ENCODE measurements at places on chromosomes 13 and 19.
A peak's percentile ranks its signal among the peaks of the same experiment; 100 is the strongest.

GRCh38 chr13:26497968-26498511, 59.4 kb upstream of the WASF3 start:
- DNase-seq, result no peak

DNA sequence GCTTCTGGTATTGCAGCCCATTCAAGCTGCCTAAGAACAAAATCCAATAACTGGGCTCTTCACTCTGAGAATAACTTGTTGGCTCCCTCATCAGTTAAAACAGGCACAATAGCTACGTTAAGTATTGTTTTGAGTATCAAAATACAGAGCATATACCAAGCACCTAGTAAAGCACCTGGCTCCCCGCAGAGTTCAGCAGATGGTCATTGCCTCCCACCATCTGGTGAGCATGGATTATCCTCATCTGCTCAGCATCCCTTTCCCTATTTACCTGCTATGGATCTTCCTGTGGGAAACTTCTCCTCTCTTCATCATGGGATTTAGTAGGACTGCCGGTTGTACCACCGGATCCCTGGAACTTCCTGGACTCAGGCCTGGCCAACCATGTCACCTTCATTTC, 199.2 kb upstream of the MAB21L1 start:
- no peak for DNase-seq

DNA sequence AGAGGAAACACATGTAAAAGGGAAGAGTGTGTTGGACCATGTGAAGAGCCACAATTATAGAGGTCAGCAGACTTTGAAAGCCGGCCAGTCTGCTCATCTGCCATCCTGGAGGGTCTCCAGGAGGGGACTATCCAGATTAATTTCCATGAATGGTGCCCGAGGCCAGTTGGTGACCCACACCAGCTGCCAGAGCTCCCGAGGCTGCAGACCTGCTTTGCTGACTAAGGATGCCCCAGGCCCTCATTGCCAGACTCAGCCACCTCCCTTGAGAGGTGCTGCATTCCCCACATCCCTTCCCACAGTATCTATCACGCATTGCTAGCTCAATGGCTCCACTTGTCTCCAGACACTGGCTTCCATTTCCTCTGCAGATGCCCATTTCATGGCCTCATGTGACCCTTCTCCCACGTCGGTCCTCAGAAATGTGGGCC, 110.3 kb downstream of the NALCN start:
- DNase-seq, result no peak

GRCh38 chr19:43455321-43456113, 9.9 kb downstream of the LYPD3 start:
- no peak for DNase-seq

- no peak for DNase-seq
Measured at GRCh38 chr19:1861599-1862031, 1.8 kb downstream of the KLF16 start.

DNA sequence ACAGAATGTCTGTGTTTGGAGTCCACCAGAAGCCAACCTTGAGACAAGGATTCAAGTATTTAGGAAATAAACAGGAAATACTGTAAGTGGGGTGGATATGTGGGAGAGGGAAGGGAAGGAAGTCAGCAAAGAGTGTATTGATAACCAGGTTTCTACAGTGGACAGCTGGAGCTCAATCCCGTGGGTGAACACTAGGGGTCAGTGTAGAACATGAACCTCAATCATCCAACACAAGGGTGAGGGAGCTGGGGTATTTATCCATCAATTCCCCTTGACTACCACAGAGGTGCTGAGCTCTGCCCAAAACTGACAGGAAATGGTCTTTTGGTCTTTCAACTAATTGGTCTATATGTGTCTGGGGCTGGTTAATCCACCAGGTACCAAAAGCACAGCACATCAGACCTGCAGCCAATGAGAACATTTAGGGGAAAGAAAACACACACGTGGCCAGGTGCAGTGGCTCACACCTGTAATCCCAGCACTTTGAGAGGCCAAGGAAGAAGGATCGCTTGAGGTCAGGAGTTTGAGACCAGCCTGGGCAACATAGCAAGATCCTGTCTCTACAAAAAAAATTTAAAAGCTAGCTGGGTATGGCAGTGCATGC, 5.6 kb upstream of the SYDE1 start:
- no peak for DNase-seq

DNA sequence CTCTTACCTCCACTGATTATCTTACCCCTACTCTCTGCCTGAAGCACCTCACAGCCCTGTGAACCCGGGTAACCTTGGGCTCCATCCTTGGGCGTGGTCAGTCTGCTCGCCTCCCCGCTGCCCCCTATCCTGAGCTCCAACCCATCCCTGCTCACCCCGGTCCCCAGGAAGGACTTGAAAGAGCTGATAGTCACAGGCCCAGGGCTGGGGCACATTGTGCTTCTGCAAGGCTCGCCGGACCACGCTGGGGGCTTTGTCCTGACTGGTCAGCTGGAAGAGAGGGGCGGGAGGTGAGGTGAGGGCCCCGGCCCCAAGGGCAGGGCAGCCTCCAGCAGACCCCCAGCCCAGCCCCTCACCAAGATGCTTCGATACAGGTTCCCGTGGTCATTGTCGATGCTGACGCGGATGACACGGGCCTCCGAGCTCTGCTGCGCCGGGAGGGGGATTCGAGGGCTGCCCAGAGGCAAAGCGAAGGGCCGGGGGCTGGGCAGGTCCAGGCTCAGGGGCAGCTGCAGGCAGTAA, 13.0 kb upstream of the EPOR start:
- no peak for DNase-seq

- peak; percentile 2 for DNase-seq
Measured at GRCh38 chr13:77696006-77696878, 1.2 kb upstream of the SLAIN1 start.

DNA sequence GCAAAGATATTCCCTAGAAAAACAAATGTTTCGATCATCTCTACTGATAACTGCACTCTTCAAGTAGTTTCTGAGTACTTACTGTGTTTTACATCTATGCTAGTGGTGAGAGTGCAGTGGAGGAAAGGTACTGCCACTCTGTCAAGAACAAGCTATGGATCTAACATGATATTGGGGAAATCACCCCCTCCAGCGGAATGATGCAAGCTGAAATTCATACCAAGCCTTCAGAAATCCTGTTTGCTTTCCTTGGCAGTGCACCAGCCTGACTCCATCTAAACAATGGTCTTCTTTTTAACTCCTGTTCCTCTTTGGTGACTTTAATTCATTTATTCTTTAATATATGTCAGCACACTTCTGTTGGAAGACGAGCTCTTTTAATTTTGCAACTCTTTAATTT, 238.0 kb downstream of the PCDH9 start:
- DNase-seq, result no peak

GRCh38 chr19:4124638-4125037, 716 bp upstream of the MAP2K2 start:
- no peak for DNase-seq

DNA sequence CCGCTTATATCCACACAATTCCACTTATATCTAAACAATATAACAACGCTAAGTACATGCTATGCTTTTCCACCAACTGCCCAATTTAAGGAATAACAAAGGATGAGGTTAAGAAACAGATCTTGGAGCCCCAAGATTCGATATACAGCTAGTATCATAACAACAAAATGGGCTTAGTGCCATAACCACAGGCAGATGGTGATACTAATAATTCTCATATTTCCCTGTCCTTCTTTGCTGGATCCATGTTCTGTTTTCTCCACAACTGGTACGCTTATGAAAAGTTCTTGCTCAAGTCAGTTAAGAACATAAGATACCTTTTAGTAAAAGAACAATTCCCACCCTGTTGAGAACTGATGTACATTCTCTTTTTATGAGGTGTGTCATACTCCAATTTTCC, 33.9 kb downstream of the CAB39L start:
- DNase-seq, result no peak

DNA sequence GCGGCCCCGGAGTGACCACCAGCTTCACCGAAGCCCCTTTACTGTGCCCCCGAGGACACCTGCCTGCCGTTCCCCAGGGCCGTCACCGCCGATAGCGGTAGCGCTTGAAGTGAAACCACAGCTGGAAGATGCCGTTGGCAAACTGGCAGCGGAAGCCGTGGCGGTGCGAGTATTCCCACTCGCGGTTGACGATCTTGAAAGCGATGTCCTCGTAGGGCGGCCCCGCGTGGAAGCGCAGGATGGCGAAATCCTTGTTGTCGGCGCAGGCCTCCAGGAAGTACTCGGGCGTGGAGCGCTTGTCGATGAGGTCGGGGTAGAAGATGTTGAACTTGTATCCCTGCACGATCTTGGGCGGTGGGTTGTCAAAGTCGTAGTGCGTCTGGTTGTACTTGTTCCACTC, 5.2 kb upstream of the TBXA2R start:
- no peak for DNase-seq

DNA sequence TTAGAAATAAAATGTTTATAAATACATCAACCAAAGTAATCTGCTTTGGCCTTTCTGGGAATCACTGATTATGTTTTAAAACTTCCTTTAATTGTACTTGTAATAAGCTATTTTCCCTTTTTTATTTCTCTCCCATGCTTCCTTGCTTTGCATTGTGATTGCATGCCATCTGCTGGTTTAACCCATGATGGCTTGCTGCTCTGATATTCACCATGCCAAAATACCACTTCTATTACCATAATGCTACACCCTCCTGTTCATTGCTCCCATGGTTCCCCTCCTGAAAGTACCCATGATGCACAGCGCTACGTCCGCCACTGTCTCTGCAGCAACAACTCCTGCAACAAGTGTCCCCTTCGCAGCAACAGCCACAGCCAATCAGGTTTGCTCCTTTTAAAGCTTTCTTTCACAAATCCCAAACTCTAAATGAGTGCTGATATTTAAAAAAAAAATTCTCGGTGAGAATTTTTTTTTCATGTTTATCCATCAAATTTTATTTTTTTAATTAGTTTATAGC, 67.7 kb upstream of the RAP2A start:
- no peak for DNase-seq

- DNase-seq, result peak; percentile 79
Measured at GRCh38 chr19:11089254-11090013, at the start of gene LDLR. LDLR (plus strand) TSS chr19:11089463; CDS start chr19:11089549, 86 bp downstream.

DNA sequence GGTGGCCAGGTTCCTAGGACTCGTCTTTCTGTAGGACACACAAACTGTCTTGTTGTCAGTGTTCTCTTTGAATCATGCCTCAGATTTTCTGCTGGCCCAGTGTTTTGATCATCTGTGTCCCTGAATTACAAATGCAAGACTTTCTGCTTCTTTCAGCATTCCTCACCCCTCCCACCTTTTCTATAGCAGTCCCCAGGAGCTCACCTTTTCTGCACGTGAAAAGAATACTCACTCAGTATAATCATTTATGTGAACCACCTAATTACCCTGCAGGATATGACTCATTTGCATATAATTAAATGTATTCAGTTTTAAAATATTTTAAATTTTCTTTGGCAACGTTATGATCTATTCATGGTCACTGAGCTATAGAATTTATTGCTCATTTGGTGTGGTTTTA, 389.2 kb downstream of the ITGBL1 start:
- no peak for DNase-seq

GRCh38 chr19:27647423-27647822, 1565.5 kb downstream of the UQCRFS1 start:
- no peak for DNase-seq

- DNase-seq, result no peak
Measured at GRCh38 chr13:90070362-90070761, 1277.1 kb upstream of the MIR17HG start.

GRCh38 chr19:1707240-1707639, 46.1 kb upstream of the ONECUT3 start:
- no peak for DNase-seq

GRCh38 chr13:51370116-51370515, 30.6 kb downstream of the SERPINE3 start:
- no peak for DNase-seq

DNA sequence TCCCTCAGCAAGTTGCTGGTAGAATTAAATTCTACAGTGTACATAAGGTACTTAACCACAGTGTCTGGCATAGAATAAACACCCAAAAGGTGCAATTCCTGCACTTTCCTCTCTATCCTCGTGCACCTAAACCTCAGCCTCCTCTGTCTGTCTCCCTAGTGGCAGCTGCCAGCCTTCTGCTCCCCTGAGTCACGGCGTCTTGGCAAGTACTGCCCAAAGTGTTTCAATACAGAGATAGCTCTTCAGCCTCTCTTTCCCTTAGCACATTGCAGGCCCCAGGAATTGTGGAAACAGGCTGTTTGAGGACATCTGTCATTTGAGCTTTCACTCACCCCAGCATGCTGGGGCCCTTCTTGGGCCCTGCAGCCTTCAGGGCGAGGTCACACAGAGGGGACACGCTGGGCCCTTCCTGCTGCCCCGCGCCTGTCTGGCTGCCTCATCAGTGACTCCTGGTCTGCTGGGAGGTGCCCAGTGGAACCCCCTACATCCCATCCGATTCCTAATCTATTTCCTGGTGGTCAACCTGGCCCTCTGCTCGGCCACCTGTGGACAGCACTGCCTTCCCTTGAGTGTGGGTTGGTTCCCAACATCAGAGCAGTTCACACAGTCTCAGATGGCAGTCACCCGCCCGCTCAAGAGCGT, 19.3 kb downstream of the COL4A2 start:
- no peak for DNase-seq

- no peak for DNase-seq
Measured at GRCh38 chr19:34313188-34313587, 51.8 kb upstream of the GPI start.

DNA sequence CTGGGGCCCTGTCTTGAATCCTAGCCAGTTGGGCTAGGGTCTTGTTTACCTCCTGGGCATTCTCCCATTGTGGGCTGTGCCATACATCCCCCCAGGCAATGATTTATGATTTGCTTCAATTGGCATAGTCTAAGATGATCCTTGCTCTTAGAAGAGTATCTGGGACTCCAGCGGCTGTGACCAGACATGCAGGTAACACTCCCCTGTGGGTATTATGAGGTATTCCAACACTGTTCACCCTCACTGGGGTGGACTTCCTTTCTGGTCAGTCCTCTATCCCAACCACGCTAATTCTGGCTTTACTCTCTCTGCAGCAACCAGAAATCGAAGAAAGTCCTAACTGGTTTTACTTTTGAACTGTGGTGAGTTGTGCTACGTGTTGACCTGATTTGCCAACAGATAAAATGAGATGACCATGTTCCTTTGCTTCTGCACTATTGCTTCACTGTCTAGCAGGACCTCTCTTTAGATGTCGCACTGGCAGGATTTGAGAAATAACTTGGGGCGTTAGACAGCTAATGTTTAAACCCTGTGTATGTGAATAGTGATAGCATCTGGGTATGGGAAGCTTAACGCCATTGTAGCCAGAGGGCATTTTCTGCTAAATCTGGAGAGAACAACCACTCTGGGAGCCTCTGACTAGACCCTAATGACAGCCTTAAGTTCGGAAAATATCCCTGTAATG, 6.7 kb upstream of the LRCH1 start:
- DNase-seq, result no peak

- no peak for DNase-seq
Measured at GRCh38 chr13:38542601-38543000, 144.3 kb upstream of the FREM2 start.
